ENCODE measurements at places on chromosomes 6 and 20. TPM values are rescaled to one million over a fixed set of nuclear protein-coding genes. Genes with fewer than 3 reads are reported as not detected.
A peak's percentile ranks its signal among the peaks of the same experiment; 100 is the strongest.

GRCh38 chr6:163195721-163196691 is 218.5 kb upstream of the QKI start:
- H3K36me3 ChIP-seq: no peaks in the 10 kb centered on the region
- no peak overlapping the region for H3K4me3 ChIP-seq
- H3K4me1 ChIP-seq: peaks cover 6% of the 10 kb centered on the region
- no peak overlapping the region for H3K27ac ChIP-seq

DNA sequence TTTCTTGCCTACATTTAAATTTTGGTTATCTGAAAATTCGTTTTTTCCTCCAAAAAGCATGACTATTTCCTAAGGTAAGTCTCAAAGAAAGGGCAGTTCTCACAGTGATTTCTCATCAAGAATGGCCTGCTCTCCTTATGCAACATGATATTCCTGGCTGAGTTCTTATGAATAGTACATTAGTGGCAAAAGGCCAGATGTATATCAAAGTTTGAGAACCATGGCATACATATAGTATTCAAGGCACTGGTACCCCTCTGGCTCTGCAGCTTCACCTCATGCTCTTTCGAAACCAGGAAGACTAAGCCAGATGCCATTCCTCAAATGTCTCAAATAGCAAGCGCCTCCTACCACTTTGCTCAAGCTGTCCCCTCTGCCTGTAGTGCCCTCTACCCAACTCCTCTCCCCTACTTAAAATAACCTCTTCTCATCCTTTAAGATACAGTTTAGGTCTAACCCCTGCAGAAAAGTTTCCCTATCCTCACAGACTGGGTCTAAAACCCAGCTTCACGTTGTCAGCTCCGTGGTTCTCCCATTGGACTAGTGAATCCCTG is 280.3 kb downstream of the HACE1 start:
- no peak for DNase-seq
- H3K27me3 ChIP-seq: no peaks in the 10 kb centered on the region
- peak overlapping the region; percentile 39 for H3K27ac ChIP-seq
- H3K36me3 ChIP-seq: no peaks in the 10 kb centered on the region

GRCh38 chr6:37550191-37550831 is 50.6 kb upstream of the CCDC167 start:
- H3K36me3 ChIP-seq: no peaks in the 10 kb centered on the region
- H3K4me3 ChIP-seq: no peak overlapping the region
- H3K27me3 ChIP-seq: no peaks in the 10 kb centered on the region
- DNase-seq: no peak
- H3K4me1 ChIP-seq: peaks cover 20% of the 10 kb centered on the region

DNA sequence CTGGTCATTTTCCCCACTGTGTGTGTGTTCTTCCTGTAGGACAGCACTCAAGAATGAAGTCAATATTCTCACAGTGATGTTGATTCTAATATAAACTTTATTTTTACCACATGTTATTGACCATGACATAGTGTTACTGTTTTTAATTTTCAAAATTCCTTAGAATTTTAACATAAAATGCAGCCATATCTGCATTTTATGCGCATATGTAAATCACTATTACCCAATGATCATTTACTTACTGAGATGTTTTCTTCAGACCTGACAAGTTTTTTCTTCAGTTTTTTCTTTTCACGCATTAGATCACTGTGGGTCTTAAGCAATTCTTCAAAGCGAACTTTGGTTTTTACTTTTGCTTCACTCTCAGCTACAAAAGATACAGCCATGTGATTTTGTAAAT is 7.2 kb downstream of the AHI1 start:
- no peak overlapping the region for H3K4me3 ChIP-seq
- no peak for DNase-seq
- no peaks in the 10 kb centered on the region for H3K27me3 ChIP-seq
- peaks cover 51% of the 10 kb centered on the region for H3K36me3 ChIP-seq

GRCh38 chr6:134106702-134107101 is 54.3 kb upstream of the SLC2A12 start:
- H3K4me1 ChIP-seq: peaks cover 18% of the 10 kb centered on the region
- no peak overlapping the region for H3K27ac ChIP-seq
- no peaks in the 10 kb centered on the region for H3K27me3 ChIP-seq
- H3K4me3 ChIP-seq: no peak overlapping the region
- H3K36me3 ChIP-seq: no peaks in the 10 kb centered on the region
- DNase-seq: no peak

- H3K36me3 ChIP-seq: no peaks in the 10 kb centered on the region
- no peaks in the 10 kb centered on the region for H3K4me1 ChIP-seq
- DNase-seq: no peak
Observed at GRCh38 chr6:79330704-79331103, 96.2 kb upstream of the HMGN3 start.

DNA sequence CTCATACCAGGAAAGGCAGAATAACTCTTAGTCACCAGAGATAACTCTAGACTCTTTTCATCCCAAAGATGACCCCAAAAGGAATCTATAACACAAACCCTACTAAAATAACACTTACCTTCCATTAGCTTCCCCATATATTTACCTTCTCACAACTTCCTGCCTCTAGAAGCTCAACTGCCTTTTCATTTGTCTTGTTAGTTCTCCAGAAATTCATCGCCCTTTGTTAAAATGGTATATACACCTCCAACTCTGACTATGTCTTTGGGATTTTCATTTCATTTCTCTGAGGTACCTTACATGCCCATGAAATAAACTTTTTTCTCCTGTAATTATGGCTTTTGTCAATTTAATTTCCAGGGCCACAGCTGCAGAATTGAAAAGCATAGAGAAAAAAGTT is 33.5 kb downstream of the GCM1 start:
- H3K4me1 ChIP-seq: peaks cover 7% of the 10 kb centered on the region
- H3K27ac ChIP-seq: no peak overlapping the region
- no peaks in the 10 kb centered on the region for H3K36me3 ChIP-seq
- H3K4me3 ChIP-seq: no peak overlapping the region

Gene EYS
- not detected for total RNA-seq

Gene ADGRG6
- 0.51 TPM for total RNA-seq

Data from osteocyte (in vitro differentiated cells).